ENCODE measurements at places on chromosomes 16 and 17. TPM values are rescaled to one million over a fixed set of nuclear protein-coding genes. Genes with fewer than 3 reads are reported as not detected.

GRCh38 chr16:58306327-58306726 is 11.5 kb upstream of the PRSS54 start:
- H3K27me3 ChIP-seq = peaks cover 24% of the 10 kb centered on the region
- H3K27ac ChIP-seq = no peak overlapping the region
- no peaks in the 10 kb centered on the region for H3K4me1 ChIP-seq
- H3K36me3 ChIP-seq = no peaks in the 10 kb centered on the region

- H3K4me3 ChIP-seq = no peak overlapping the region
- no peaks in the 10 kb centered on the region for H3K36me3 ChIP-seq
- H3K27me3 ChIP-seq = no peaks in the 10 kb centered on the region
- H3K27ac ChIP-seq = peak overlapping the region; percentile 36
These were observed 5.1 kb downstream of the CLCN7 start for GRCh38 chr16:1469693-1470201.

DNA sequence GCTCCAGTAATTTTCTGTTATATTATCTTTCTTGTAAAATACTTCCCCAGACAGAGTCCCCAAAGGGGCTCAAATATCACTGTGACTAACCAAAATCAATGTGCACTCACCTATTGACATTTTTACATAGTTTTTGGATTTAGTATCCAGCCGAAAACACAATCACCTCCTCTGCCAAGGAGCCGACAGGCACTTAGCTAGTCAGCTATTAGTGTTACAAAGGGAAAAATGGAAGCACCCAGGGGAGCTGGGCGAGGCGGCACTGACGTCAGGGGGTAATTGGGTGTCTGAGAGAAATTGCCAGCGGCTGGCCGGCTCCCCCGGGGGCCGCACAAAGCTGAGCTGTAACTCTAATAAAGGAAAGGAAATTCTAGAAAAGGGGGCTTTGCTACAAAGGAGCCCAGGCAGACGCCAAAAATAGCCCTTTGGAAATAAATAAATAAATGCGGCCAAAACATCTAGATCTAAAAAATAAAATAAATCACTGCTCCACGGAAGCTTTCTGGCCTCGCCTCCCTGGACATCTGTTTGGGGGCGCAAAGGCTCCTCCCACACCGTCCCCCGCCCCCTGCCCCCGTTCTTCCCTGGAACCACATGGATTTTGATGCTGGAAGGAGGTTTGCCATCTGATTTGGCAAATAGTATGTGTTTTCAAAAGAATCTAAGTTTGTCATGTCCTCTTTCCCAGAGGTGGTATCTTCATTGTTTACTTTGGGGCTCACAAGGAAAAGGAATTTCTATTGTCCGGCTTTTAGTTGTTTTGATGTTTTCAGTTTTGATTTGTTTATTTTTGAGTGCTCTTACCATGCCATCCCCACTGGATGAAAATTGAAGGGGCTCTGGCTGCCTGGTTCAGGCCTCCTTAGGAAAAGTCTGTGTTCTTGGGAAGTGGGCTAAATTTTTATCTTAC is 156.7 kb downstream of the ZNF423 start:
- H3K27me3 ChIP-seq = no peaks in the 10 kb centered on the region
- H3K36me3 ChIP-seq = no peaks in the 10 kb centered on the region
- DNase-seq = no peak
- H3K27ac ChIP-seq = peak overlapping the region; percentile 72
- peak overlapping the region; percentile 58 for H3K4me3 ChIP-seq

DNA sequence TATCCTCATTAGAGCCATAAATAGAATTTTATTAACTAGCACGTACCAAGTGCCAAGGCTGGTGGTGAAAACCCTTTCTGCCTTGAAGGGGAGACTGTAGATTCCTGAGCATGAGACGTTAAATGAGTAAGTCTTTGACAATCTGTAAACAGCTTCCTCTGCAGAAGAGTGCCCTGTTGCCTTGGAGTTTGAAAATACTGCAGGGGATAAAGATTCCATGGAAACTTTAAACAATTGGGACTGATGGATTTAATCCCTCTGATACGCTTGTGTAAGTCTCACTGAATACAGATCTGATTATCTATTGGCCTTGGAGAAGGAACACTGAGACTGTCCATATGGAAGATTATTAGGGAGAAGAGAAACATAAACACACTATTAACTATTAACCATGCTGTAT is 1053.4 kb upstream of the RBFOX1 start:
- DNase-seq = no peak
- no peak overlapping the region for H3K4me3 ChIP-seq
- H3K27ac ChIP-seq = no peak overlapping the region
- no peaks in the 10 kb centered on the region for H3K27me3 ChIP-seq
- H3K4me1 ChIP-seq = no peaks in the 10 kb centered on the region

GRCh38 chr16:62883509-62883908 is 847.3 kb upstream of the CDH8 start:
- no peaks in the 10 kb centered on the region for H3K36me3 ChIP-seq
- H3K4me1 ChIP-seq = no peaks in the 10 kb centered on the region

GRCh38 chr16:65622151-65622550 is 500.3 kb upstream of the CDH11 start:
- H3K36me3 ChIP-seq = no peaks in the 10 kb centered on the region
- H3K27me3 ChIP-seq = no peaks in the 10 kb centered on the region
- no peak overlapping the region for H3K4me3 ChIP-seq
- peaks cover 11% of the 10 kb centered on the region for H3K4me1 ChIP-seq
- DNase-seq = no peak

- no peak overlapping the region for H3K4me3 ChIP-seq
- peak overlapping the region; percentile 45 for H3K27ac ChIP-seq
- peaks cover 31% of the 10 kb centered on the region for H3K36me3 ChIP-seq
- peaks cover 13% of the 10 kb centered on the region for H3K4me1 ChIP-seq
- H3K27me3 ChIP-seq = no peaks in the 10 kb centered on the region
These were observed 34.4 kb downstream of the SLC7A5 start for GRCh38 chr16:87834668-87835473.

DNA sequence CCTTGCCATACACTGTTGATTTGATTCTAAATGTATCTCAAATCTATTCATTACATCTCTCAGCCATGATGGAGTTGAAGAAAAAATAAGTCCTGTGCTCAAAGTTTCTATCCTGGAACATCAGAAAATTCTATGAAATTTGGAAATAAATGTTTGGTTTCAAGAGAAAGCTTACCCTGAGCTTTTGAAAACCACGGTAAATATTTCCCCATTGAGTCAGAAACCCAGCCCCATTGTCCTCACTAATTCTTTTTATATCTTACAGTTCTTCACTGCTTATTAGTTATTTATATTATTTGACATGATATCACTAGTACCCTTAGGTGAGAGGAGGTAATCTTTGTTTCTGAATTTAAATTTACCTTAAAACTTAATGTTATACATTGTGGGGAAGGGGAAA is 128.5 kb downstream of the MRTFB start:
- no peak overlapping the region for H3K27ac ChIP-seq
- no peak for DNase-seq
- peaks cover 5% of the 10 kb centered on the region for H3K36me3 ChIP-seq
- no peak overlapping the region for H3K4me3 ChIP-seq

- H3K4me1 ChIP-seq = no peaks in the 10 kb centered on the region
- DNase-seq = no peak
- H3K27ac ChIP-seq = no peak within 1 kb of the TSS
- no peak within 1 kb of the TSS for H3K4me3 ChIP-seq
- peaks cover 7% of the 10 kb centered on the region for H3K27me3 ChIP-seq
These were observed at the start of gene CACNG3 for GRCh38 chr16:24255456-24256371. Gene CACNG3 (plus strand): TSS chr16:24256335. CDS start chr16:24256755, 420 bp downstream.

GRCh38 chr17:79454826-79455225 is 156.0 kb downstream of the RBFOX3 start:
- H3K4me1 ChIP-seq = no peaks in the 10 kb centered on the region
- H3K27ac ChIP-seq = no peak overlapping the region
- no peak overlapping the region for H3K4me3 ChIP-seq
- no peaks in the 10 kb centered on the region for H3K36me3 ChIP-seq
- DNase-seq = no peak
- H3K27me3 ChIP-seq = peaks cover 28% of the 10 kb centered on the region

DNA sequence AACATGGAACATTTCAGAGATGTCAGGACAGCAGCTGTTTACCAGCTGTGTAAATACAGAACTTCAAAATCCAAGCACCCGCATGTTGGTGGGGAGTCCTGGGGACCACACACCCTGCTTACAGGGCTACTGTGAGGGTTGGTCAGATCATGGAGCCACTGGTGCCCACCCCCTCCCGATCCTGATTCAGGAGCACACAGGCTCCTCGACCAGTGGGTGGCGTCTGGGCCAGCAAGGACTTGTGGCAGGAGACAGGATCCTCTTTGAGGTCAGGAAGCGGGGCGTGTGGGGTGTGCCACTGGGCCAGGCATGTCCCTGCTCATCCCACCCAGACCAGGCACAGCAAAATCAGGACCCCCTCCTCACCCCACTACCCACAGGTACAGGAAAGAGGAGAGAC is 83.6 kb downstream of the SDK2 start:
- H3K27me3 ChIP-seq = no peaks in the 10 kb centered on the region
- no peaks in the 10 kb centered on the region for H3K36me3 ChIP-seq
- no peak overlapping the region for H3K4me3 ChIP-seq
- no peak for DNase-seq

- no peak overlapping the region for H3K27ac ChIP-seq
- DNase-seq = no peak
- H3K36me3 ChIP-seq = peaks cover 41% of the 10 kb centered on the region
- no peaks in the 10 kb centered on the region for H3K4me1 ChIP-seq
- no peak overlapping the region for H3K4me3 ChIP-seq
- H3K27me3 ChIP-seq = no peaks in the 10 kb centered on the region
These were observed 22.9 kb downstream of the TOP3A start for GRCh38 chr17:18291718-18292540.

- no peaks in the 10 kb centered on the region for H3K27me3 ChIP-seq
- H3K27ac ChIP-seq = peak overlapping the region; percentile 84
- peak overlapping the region; percentile 86 for H3K4me3 ChIP-seq
These were observed 435 bp upstream of the UBE2O start for GRCh38 chr17:76453431-76453743.

GRCh38 chr16:77211880-77212740 is 12.9 kb downstream of the SYCE1L start:
- no peak for DNase-seq
- no peaks in the 10 kb centered on the region for H3K27me3 ChIP-seq

- no peak overlapping the region for H3K27ac ChIP-seq
- no peak overlapping the region for H3K4me3 ChIP-seq
- DNase-seq = no peak
- no peaks in the 10 kb centered on the region for H3K4me1 ChIP-seq
These were observed 57.0 kb downstream of the NSRP1 start for GRCh38 chr17:30173649-30174048.

GRCh38 chr16:73051226-73051625 is 3.3 kb upstream of the ZFHX3 start:
- H3K27ac ChIP-seq = no peak overlapping the region
- H3K36me3 ChIP-seq = peaks cover 2% of the 10 kb centered on the region
- peaks cover 12% of the 10 kb centered on the region for H3K4me1 ChIP-seq
- no peaks in the 10 kb centered on the region for H3K27me3 ChIP-seq
- H3K4me3 ChIP-seq = no peak overlapping the region

DNA sequence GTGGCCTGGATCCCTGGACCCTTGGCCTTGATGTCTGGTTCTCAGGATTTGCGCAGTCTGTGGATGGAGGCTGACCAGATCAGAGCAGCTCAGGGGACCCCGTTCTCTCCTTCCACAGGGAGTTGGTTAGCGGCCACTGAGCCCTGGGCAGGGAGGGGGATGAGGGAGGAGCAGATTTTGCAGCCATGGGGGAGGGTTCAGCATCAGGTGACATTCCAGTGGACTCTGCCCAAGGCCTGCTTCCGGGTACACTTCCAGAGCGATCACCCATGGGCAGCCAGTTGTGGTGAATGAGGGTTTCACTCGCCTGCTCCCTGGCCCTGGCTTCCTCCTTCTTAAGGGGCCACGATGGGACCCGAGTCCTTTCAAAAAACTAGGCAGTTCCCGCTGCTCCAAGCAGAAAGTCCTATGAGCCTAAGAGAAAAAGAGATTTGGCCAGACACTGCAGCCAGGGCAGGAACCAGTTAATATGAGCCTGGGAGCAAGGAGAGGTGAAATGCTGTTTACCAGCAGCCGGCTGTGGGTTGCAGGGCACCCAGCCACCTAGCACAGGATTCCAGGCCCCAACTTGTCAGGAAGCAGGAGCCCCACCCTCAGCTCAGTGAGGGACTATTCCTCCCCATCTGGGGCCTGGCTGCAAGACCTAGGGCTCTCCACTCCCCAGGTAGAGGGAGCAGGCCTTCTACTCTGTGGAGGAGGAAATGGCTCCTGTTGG is 4.7 kb upstream of the GPRC5C start:
- no peak overlapping the region for H3K27ac ChIP-seq
- DNase-seq = no peak
- peaks cover 38% of the 10 kb centered on the region for H3K4me1 ChIP-seq
- H3K27me3 ChIP-seq = peaks cover 4% of the 10 kb centered on the region
- no peak overlapping the region for H3K4me3 ChIP-seq

DNA sequence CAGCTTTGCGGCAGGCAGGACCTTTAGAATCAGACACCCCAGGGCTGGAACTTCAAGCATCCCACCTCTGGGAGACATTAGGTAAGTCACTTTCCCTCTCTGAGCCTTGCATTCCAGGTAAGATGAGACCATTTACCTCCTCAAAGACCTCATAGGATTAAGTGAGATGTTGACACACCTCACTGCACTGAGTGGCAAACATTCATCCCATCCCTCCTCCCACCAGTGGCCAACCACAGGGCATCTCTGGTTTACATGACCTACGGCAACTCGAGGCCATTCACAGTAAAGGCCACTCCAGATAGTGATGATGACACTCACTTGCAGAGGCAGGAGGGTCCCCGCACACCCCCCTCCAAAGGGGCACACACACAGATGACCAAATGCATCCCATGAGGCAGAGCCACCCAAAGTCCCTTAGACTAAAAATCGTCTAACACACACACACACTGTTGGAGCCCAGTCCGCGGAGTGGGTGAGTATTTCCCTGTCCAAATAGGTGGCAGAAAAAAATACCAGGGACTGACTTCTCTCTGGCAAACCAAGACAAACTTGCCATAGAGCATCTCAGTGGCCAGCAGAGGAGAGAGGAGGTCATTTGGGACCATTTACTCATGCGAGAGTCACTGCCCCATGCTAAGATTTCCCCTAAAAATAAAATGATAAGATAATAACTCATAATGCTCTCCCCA is 454.9 kb downstream of the SOX9 start:
- H3K36me3 ChIP-seq = peaks cover 6% of the 10 kb centered on the region
- H3K4me1 ChIP-seq = peaks cover 15% of the 10 kb centered on the region
- no peak overlapping the region for H3K27ac ChIP-seq
- H3K27me3 ChIP-seq = no peaks in the 10 kb centered on the region
- H3K4me3 ChIP-seq = no peak overlapping the region

- H3K36me3 ChIP-seq = peaks cover 5% of the 10 kb centered on the region
- peaks cover 2% of the 10 kb centered on the region for H3K27me3 ChIP-seq
- no peaks in the 10 kb centered on the region for H3K4me1 ChIP-seq
- peak; percentile 83 for DNase-seq
These were observed 10.1 kb upstream of the KREMEN2 start for GRCh38 chr16:2953706-2954627.

GRCh38 chr16:4500272-4500671 is 24.1 kb downstream of the HMOX2 start:
- no peaks in the 10 kb centered on the region for H3K27me3 ChIP-seq
- peak overlapping the region; percentile 85 for H3K27ac ChIP-seq
- peaks cover 2% of the 10 kb centered on the region for H3K36me3 ChIP-seq
- peaks cover 42% of the 10 kb centered on the region for H3K4me1 ChIP-seq

Gene CCL14
- not detected for total RNA-seq

Gene MEOX1
- total RNA-seq = 0.07 TPM

Gene WFIKKN2
- total RNA-seq = not detected

Gene TAT
- total RNA-seq = 0.35 TPM

Gene PDILT
- not detected for total RNA-seq

Gene ZDHHC7
- 50.2 TPM for total RNA-seq

Gene CHTF18
- total RNA-seq = 13.3 TPM

Gene TRPV2
- total RNA-seq = 1.6 TPM

Gene IL21R
- 2.2 TPM for total RNA-seq

Gene MT1A
- total RNA-seq = 1.1 TPM

Gene PRRT2
- total RNA-seq = 5.2 TPM

Gene TMEM88
- total RNA-seq = 1.9 TPM

Gene CDRT4
- total RNA-seq = 6.2 TPM

All from chondrocyte (in vitro differentiated cells).